Right ventricle myocardium superior (tissue), 1 donor: ENCODE measurements at places on chromosomes 6 and 20. TPM values are rescaled to one million over a fixed set of nuclear protein-coding genes. Genes with fewer than 3 reads are reported as not detected.

The CGA gene
- total RNA-seq, result not detected

- DNase-seq, result peak; percentile 68
Observed at GRCh38 chr6:108133594-108134179, 32.1 kb upstream of the NR2E1 start.

The BTN2A1 gene
- total RNA-seq, result 12.5 TPM

The EYA4 gene
- 20.4 TPM for total RNA-seq

DNA sequence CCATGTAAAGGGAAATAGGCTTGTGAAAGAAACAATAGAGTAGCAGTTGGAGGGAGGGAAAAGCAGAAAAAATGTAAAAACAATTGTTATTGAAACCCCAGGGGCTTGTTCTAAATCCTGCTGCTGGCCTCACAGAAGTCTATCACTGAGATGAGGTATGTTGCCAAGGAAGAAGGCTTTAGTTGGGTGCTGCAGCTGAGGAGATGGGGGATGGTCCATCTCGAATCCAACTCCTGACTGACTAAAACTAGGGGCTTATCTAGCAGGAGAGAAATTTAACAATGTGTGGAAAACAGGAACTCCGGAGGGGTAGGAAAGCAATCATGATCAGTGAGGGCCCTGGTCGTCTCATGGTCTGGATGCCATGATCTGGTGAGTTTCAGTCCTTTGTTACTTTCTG is 225.0 kb upstream of the EXOC2 start:
- DNase-seq, result no peak

DNA sequence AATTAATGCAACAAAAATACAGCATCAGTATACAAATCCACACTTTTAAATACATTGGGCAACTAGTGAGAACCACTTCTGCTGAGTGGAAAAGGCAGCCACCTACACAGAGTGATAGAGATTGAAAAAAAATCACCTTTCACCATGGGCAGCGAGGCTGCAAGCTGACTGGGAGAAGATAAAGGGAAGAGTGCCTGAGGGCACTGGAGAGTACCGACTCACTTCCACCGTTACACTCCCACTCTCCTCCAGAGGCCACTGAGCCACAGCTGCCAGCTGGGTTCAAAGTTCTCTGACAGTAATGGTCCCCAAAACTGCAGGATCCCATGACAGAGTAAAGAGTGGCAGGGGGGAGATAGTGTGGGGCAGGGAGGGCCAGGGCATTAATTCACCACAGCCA is 24.1 kb downstream of the PXT1 start:
- DNase-seq, result no peak

DNA sequence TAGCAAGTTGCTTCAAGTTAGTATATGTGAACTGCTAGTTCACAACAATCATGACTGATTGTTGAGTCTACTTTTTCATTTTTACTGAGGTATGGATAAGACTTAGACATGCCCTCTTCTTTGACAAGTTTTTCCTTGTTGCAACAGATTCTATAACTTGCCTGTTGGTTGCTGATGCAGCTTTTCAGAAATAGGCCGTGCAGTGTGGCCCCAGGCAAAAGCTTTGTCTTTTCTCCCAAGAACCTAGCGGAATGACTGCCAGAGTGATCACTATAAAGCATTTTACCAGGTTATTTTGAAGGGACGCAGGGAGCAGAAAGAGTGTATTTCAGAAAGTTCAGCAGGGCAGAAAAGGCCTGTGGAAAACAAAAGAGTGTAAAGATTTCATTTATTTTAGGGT is 16.0 kb downstream of the HECA start:
- DNase-seq, result no peak

DNA sequence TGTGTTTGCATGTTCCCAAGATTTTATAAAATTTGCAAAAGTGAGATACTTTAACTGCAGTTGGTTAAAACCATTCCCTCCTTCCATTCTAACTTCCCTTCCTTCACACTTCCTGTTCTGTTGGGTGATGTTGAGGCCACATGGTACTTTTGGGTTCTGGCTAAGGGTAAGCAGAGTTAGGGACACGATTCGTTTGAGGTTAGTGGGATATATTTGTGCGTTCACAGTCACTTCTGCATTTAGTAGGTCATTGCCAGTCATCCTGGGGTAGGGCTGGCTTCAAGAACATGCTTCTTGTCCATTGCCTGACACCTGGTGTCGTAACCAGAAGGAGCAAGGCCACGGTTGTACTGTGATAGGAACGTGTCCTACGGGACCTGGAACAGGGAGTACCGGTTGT is 340.1 kb downstream of the ZFAND3 start:
- no peak for DNase-seq

The ADAM33 gene
- total RNA-seq, result 12.6 TPM
